ENCODE measurements at places on chromosomes 4 and X. TPM values are rescaled to one million over a fixed set of nuclear protein-coding genes. Genes with fewer than 3 reads are reported as not detected.

DNA sequence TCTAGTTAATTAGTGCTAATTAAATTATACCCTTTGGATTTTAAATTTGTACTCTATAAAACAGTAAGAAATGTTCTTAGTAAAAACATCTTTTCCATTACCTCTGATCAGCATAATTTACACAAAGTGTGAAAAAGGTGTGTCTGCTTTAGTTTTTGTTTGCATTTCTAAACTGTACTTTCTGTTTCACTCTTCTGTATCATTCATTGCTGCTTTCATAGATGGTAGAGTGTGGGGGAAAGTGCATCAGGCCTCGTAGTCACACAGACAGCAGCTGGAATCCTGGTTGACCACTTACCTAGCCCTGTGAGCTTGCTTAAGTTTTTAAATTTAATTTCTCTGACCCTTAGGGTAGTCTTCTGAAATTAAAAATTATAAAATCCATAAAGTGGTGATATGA is 275.4 kb upstream of the PITX2 start:
- no peak for DNase-seq

- DNase-seq, result no peak
Observed at GRCh38 chr4:7546809-7547367, 112.2 kb upstream of the PSAPL1 start.

GRCh38 chr4:186644737-186645261 is 78.9 kb downstream of the FAT1 start:
- DNase-seq, result no peak

The KDR gene
- total RNA-seq, result 39.5 TPM

The NDP gene
- 0.52 TPM for total RNA-seq

The SMIM31 gene
- total RNA-seq, result not detected

The PF4V1 gene
- not detected for total RNA-seq
